ENCODE measurements at places on chromosomes 11 and 22.

GRCh38 chr11:35337136-35337913, 82.0 kb downstream of the SLC1A2 start:
- peak; percentile 98 for DNase-seq

DNA sequence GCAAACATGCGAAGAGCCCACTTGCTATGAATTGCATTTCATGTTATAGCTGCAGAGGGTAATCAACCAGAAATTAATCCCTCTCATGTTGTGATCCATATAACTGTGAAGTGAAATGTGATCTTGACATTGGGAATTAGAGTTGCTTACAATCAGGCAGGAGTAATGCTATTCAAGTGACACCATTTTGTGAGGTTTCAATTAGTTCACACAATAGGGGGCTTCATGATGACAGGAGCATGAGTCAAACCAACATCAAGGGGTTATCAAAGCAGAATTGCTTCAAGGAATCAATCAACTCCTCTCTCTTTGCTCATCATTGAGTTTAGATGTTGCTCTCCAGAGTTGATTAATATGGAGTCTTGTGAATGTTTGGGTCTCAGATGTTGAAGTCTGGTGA, 1585.2 kb upstream of the TENM4 start:
- no peak for DNase-seq

DNA sequence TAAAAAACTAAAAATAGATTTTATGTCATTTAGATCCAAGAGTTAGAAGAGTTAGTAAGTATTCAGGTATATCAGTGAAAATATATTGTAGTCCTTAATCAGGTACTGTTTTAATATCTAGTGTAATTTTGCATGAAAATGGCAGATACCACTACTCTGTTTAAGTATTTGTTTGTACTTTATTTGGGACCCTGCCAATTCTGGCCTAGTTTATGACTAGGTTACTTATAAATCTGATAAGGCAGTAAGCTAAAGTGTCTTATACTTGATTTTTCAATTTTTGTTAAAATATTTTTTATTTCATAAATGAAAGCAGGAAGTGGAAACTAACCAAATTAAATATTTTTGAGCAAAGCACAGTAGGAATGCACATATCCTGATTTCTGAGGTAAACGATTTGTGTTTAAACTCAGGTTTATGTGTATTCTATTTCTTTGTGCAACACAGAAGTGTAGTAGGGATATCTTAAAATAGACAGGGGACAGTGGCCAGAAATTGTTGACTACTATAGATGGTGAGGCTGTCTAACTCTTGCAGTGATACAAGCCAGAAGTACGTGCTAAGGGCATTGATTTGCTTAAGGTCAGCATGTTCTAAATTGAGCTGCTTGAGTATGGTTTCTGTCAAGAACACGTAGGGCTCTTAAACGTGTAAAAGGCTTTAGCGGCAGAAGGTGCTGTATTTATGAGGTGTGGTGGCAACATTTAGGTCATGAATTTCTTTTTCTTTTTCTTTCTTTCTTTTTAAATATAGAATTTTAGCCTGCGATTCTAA, 34.0 kb downstream of the HIPK3 start:
- no peak for DNase-seq

DNA sequence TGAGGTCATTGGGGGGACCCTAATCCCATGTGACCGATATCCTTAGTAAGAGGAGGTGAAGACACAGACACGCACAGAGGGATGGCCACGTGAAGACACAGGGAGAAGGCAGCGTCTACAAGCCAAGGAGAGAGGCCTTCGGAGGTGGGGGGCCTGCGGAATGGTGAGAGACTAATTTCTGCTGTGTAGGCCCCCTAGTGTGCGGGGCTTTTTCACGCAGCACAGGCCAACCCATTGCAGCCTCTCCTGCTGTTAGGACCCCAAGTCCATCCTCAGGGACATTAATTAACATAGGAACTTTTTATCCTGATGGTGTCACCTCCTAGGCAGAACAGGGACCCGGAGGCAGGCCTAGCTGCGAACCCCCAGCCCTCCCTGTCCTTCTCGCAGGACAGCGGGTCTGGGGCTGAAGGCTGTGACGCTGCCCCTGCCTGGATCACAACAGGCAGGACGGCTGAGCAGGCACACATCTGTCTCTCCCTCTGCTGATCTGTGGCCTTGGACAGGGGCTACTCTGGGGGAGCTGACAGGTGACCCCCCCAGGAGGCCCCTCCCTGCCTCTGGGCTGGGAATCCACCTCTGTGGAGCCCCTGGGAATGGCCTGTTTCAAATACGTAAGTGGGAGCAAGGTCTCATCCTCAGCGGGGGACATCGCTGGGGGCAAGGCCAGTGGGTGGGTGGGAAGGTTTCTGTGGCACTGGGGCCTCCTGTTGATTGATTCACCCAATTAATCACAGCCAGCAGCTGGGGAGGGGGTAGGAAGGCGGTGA, 7.9 kb downstream of the ASCL2 start:
- DNase-seq: no peak

GRCh38 chr11:2796091-2796490, 89.5 kb downstream of the CDKN1C start:
- DNase-seq: no peak

DNA sequence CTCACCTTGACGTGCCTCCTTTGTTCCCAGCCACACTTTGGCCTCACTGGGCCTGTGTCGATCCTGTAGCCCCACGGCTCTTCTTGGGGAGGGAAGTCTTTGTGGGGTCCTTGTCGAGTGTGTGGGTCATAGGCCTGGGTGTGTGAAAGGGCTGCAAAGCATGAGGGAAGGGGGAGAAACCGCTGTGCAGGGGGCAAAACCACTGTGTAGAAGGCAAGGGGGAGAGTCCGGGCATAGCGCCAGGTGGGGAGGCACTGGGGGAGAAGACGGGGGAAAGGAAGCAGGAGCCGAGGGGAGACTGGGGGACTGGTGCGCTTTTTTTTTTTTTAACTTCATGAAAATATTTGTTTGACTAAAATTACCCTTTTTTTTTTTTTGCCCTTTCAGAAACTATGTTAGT, 65.1 kb upstream of the RASD2 start:
- no peak for DNase-seq

DNA sequence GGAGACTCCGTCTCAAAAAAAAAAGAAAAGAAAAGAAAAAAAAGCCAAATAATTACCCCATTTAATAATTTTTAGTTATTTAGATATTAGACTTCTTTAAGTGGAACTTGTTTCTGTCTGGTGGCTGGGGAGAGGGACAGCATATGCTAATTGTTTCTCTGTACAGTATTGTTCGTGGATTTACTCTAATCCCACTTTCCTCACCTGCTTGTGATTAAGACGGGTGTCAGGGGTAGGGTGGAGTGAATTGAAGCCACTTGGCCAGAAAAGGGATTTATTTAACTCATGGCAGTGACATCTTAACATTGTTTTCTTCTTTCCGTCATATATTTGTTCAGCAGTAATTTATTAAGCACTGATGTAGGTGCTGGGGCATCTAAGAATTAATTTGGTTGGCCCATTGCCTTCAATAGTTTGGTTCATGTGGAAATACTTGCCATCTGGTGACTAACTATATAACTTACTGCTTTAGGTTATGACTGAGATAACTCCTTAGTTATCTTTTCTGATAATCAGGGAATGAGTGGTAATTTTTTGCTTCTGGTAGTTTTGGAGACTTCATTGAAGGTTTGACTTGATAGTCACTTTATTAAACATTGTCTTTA, 4.6 kb downstream of the TNRC6B start:
- DNase-seq: no peak

GRCh38 chr22:30646518-30647160, 11.1 kb downstream of the SLC35E4 start:
- DNase-seq: no peak

GRCh38 chr11:61532134-61533038, 23.8 kb downstream of the LRRC10B start:
- no peak for DNase-seq

- no peak for DNase-seq
Observed at GRCh38 chr22:39212721-39213376, 31.9 kb downstream of the PDGFB start.

DNA sequence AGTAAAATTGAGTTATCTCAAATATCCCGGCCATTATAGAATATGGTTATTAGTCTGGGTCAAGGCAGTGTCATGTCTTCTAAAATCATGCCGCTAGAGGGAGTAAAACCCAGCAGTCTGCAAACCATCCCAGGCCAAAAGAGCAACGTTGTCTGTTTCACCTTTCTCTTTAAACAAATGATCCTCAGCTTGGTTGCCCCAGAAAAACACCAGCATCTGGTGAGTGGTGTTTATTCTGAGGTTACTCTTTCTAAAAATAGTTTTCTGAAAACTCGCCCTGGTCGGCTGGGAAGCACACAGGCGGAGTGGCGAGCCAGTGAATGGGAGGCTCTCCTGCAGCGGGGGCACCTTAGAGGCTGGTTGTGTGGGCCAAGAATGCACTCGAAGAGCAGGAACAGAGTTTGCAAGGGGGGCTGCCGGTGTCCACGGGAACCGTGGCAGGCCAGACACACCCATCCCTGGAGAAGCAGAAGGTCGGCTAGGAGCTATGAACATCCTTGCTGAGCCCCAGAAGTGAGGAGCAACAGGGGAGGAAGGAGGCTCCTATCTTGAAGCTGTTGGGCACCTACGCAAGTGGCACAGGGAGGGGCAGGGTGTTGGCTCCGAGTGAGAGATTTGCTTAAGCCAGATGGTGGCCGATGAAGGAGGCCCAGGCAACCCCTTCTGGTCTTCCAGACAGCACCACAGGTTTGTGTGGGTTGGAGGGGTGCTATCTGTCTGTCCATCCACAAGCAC, 297.1 kb downstream of the ETS1 start:
- DNase-seq: peak; percentile 84

DNA sequence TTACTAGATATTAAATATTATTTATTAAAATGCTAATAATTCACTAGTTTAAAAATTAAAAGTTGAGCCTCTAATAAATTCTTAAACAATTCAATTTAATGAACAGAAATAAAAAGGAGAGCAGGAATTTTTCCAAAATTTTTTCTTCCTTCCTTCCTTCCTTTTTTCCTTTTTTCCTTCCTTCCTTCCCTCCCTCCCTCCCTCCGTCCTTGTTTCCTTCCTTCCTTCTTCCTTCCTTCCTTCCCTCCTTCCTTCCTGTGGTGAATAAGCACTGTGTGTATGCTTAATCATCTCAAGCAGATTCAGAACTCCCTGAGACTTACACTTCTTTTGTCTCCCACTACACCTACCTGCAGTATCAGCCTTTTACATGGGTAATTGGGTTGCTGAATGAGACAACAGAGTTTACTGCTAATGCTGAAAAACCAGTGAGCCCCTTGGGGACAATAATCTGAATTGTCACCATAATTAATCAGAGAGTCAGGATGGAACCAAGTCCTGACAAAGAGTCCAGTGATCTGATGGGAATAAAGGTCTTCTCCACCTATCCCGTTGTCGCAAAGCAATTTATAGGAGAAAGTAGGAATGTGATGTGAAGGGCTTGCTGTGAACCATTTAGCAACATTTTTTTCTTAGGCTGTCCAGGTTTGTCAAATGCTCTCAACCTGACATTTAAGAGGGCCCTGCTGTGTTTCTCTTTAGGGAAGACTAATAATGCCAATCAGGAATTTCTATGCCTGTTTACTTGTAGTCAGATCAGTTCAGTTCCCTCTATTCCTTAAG, 58.1 kb upstream of the CEP295 start:
- DNase-seq: no peak

DNA sequence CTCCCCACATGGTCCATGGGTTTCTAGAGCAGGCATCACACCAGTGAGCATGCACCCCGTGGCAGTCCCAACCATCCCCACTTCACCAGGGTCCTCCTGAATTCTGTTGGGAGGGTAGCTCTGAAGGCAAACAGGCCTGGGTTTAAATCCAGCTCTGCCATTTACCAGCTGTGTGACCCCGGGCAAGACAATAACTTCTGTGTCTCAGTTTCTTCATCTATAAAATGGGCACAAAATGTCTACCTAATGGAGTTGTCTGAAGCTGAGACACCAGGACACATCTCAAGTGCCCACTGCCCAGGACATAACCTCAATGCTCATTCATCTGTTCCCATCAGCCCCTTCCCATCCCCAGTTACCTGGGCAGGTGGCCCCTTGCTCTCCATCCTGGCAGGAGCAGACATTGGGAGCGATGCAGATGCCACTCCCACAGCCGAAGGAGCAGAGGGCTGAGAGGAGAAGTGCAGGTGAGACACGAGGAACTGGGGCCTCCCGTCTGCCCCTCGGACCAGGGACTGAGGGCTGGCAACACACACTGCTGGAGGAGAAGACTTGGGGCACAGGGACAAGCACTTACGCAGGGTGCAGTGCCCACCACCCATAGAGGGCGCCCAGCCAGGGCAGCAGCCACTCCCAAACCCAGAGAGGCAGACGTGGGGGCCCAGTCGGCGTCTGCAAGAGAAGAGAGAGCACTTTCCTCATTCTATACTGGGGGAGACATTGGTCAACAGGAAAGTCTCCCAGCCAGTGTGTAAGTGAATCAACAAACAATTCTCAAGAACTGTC, 4.0 kb downstream of the VWCE start:
- no peak for DNase-seq

DNA sequence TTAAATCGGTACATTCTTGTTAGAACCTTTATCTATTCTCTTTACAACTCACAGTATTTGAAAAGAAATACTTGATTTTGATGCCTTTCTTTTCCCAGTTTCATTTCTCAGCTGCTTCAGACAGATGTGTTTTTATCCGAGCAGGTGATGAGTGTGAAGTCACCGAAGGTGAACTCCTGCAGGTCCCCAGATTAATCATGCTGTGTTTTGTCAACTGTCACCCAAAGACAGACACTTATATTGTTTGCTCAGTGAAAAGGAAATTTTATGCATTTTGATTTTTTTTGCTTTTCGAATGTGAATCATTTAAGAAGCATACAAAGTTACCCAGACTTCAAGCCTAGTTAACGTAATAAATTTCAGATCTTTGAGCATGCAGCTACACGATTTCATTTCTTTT, 7.8 kb upstream of the TMPRSS13 start:
- DNase-seq: no peak

DNA sequence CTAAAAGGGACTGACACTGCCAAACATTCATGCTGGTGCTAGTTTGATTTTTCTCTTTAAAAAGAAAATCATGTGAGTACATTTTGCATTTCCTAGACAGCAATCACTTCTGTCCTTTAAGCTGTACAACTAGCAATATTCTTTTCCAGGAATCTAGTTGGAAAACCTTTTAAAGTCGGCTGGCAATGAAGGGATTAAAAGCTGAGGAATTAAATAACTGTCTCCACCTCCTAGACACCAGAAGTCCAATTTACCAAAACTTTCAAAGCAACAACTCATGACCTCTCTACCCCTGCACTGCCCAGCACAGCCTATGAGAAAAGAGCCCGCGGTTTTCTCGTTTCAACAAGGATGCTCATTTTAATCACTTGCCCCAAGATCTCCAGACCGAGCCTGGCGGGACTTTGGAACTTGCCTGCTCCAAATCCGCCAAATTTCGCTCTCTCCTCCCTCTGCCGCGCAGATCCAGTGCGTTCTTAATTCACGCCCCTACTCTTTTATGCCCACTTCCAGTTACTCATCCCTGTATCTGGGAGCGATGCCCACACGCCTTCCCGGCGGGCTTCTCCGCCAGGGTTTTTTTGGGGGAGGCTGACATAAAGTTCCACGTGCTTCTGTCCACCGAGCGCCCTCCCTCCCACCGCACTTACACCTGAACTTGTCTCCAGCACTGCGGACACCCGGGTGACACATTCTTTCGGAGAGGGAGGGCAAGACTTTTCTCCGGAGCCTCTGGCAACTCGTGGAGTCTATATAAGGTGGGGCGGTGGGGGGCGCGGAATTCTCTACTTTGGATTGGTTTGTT, 2.5 kb downstream of the MPPED2 start:
- no peak for DNase-seq
